Activated naive CD8-positive, alpha-beta T cell treated with anti-CD3 and anti-CD28 coated beads, Interleukin-2, amount 10 ng/mL, durations not matched to agents 7 days and 5 days (primary cell): ENCODE measurements at places on chromosomes 1 and 21. TPM values are rescaled to one million over a fixed set of nuclear protein-coding genes. Genes with fewer than 3 reads are reported as not detected.
A peak's percentile ranks its signal among the peaks of the same experiment; 100 is the strongest.

- no peak for DNase-seq
Measured at GRCh38 chr1:156106624-156107488, 7.7 kb upstream of the LMNA start.

DNA sequence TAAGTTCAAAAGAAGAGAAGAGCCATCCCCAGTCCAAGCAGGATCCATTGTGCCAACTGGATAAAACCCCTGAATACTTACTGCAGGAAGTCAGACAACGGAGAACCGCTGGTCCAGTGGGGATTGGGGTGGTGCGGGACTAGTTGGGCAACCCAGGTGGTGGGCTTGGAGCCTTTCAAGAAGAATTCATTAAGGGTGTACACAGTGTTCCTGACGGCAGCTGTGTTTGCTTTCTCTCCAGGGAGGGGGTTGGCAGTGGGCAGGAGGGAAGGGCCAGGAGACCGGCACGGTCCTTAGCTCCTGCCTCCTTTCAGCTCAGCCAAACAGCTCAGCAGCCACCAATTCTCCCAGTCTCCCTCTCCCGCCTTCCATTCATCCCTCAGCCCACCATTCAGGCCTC is 7.1 kb upstream of the CDK18 start:
- no peak for DNase-seq

WNT3A gene
- total RNA-seq: not detected

- no peak for DNase-seq
Measured at GRCh38 chr1:173168941-173169340, 38.2 kb downstream of the TNFSF4 start.

PCSK9 gene
- not detected for total RNA-seq

- no peak for DNase-seq
Measured at GRCh38 chr1:175933801-175934200, 190.4 kb upstream of the TNR start.

- peak; percentile 70 for DNase-seq
Measured at GRCh38 chr1:231612393-231613089, 14.0 kb upstream of the DISC1 start.

DNA sequence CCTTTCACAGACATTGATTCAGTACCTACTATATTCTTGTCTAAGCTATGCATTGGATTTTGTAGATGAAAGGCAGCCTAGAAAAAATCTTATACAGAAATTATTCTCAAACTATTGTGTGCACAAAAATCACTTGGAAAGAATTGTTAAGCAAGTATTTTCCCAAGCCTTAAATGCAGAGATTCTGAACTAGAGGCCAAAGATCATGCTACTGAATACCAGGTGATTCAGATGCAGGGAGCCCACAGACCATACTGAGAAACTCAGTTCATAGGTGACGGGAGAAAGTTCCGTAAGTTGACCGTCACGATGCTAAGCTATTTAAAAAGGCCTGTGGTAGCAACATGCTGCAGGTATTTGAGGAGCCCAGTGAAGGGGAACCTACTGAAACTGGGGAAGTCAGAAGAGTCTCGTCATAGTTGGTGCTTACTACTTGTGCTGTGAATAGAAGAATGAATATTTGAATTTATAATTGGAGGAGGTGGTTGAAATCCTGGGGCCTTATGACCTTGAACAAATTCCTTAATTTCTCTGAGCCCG is 150.8 kb downstream of the NFIA start:
- DNase-seq: no peak

- DNase-seq: peak; percentile 20
Measured at GRCh38 chr1:228347181-228347580, 59.5 kb downstream of the TRIM11 start.

GRCh38 chr1:221071777-221072176 is 192.5 kb downstream of the HLX start:
- DNase-seq: no peak

GRCh38 chr1:6638226-6638625 is 13.6 kb downstream of the THAP3 start:
- no peak for DNase-seq

SLFNL1 gene
- 0.55 TPM for total RNA-seq

DNA sequence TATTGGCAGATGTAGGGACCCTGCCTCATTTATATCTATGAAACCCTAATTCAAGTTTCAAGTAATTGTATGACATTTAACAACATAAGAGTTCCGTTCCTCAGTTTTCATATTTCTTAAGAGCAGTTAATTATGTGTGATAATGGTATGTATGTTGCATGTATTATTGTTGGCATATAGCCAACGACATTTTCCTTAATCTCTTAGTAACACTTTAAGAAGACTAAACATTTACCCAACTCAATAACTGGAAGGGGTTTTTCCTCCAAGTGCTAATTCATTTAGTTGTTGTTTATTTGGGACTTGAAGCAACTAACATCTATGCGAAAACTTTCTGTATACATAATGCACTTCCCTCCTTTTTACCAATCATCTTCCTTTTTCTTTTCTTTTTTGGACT is 1.5 kb upstream of the RALGPS2 start:
- no peak for DNase-seq
